ENCODE measurements at places on chromosomes 16 and 17.

- no peak for DNase-seq
Measured at GRCh38 chr17:11557727-11558452, 40.4 kb upstream of the DNAH9 start.

GRCh38 chr17:80372456-80372855 is 42.5 kb upstream of the ENDOV start:
- no peak for DNase-seq

- no peak for DNase-seq
Measured at GRCh38 chr17:71601894-71602504, 518.8 kb upstream of the SOX9 start.

DNA sequence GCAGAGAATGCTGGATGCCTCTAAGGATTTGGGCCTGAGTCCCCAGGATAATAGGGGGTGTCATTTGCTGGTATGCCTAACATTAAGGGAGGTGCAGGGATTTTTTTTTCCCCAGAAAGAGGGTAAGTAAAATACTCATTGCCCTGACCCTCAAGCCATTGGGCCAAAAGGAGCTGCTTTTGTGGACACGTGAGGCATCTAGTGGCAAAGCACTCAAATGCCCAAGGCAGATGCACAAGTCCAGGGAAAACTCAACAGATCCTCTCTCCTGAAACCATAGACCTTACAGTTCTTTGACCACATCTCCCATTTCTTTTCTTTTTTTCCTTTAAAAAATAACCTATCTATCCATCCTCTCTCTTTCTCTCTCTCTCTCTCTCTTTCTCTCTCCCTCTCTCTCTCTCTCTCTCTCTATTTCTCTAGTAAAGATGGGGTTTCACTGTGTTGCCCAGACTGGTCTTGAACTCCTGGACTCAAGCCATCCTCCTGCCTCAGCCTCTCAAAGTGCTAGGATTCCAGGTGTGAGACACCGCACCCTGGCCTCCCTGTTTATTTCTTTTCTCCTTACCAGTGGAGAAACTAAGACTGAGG is 11.8 kb downstream of the IRX5 start:
- no peak for DNase-seq

DNA sequence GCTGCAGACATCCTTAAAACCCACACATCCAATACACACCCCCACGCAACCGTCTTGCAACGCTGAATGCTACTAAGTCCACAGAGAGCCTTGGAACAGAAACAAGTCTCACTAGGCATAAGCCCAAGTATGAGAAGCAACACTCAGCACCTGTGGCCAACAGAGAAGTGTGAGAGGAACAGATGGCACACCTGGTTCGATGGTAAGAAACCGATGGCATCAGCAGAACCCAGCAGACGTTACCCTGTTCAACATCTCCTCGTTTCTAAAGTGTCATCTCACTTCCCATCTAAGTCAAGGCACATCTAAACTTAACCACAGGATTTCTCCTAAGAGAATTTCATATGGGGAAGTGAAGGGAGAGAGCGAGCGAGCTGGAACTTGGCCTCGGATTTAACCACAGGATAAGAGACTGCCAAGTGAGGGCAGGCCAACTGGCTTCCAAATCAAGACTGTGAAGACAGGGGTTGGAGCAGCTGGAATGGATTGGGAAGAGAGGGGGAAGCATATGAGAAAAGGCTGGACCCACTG is 41.0 kb downstream of the NXPH3 start:
- DNase-seq, result no peak

Measured in SK-N-DZ (cell line).